Lower leg skin (tissue), 4 donors: ENCODE measurements at places on chromosomes 11 and 22.

DNA sequence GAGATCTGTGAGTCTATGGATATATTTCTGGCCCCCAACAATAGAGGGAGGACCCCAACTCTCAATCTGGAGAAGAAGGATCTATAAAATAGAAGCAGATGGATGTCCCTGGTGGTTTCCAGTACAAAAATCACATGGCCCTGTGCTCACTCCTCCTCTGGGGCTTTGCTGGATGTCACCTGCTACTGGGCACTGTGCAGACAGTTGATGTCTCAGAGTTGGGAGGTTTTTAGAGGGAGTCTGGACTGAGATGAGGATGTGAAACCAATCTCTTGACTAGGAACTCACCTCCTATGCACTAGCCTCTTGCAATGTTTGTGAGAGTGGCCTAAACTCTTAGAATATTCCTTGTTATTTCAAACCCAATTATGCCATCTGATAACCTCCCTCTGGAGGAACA is 107.2 kb downstream of the SCN3B start:
- DNase-seq, result no peak

DNA sequence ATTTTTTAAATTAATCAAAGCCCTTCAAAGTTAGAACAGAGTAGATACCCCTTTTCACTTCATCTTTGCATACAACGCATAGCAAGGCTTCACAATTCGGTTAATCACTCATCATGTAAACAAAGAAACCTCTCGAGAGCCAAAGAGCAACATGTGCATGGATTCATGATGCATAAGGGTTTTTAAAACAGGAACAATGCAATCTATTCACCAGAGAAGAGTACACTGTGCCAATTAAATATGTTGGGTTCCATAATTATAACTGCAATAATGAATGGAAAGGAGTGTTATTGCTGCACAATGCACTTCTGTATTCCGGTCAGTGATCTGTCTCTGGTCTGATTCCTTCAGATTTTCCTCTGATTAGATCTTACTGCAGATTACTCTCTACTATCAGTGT is 45.3 kb downstream of the CADM1 start:
- no peak for DNase-seq

DNA sequence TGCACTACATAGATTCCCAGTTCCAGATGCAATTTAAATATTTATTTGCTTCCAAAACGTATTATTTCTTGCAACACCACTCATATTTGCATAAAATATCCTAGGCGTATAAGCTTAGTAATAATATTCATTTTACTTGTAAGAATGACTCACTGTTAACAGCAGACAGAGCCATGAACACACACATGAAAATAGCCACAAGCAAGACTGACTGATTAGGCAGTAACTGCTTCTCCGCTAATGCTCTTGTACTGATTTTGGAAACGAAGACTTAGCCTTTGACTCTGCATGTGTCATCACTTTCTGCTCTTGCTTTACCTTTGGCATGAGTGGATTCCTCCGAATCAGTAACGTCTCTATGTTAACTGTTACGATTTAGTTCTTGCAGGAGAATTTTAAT is 6.0 kb downstream of the OR10Q1 start:
- no peak for DNase-seq

DNA sequence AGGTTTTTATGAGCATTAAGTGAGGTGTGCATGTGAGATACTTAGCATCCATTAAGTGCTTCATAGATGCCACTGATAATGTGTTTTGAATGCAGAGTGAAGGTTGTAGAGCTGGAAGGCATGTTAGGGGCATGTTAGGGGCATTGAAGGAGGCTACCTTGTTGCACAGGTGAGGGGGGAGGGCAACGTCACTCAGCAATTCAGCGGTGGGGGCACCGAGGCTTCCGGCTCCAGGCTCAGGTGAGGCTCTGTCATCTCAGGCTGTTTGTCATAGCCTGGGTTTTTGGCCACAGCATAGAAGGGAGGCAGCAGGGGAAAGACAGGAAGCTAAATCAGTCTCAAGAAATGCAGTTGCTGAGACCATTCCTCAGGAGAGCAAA is 299.0 kb downstream of the NTM start:
- DNase-seq, result no peak
